ENCODE measurements at places on chromosomes 4 and X.

GRCh38 chrX:136589966-136590365 lies 58.0 kb downstream of the VGLL1 start:
- no peak for DNase-seq

DNA sequence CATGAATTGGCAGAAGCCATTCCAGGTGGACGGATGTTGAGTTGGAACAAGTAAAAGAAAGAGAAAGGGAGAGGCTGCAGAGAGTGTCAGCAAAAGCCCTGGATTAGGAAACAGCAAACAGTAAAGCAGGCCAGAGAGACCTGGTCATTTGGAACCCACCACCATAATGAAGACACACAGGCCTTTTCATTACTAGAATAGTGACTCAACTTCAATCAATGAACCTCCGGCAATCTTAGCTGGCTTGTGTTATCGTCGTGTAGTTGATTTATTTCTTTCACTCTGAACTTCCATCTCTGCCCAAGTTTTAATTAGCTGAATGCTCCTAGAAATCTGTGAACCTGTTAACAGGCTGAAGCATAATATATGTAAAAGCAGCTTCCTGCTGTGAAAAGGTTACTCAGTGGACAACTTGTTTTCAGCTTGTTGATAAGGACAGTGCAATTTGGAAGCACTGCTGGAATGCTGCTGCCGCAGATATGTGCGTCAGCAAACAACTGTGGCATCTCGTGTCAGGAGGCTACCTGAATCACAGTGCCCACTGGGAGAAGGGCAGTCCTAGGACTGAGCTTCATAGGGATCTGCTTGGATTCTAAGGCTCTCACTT lies 68.8 kb downstream of the SPANXN4 start:
- no peak for DNase-seq

- no peak for DNase-seq
Measured at GRCh38 chr4:24599275-24599674, 14.9 kb upstream of the DHX15 start.

DNA sequence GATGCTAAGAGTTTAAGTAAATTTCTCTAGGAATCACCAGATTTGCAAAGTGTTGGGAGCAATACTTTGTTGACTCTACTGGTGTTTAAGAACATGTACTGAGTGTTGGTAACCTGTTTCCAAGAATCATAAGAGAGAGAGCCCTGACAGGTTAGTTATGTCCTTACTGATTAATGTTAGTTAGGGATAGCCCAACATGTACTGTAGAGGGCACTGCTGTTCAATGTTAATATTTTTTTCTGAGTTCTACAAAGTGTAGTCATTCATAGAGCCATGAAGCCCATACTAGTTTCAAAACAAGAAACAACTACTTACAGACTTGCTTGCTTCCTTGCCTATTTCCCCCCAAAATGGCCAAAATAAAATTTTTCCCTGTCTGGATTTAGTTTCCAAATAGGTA lies 11.9 kb downstream of the TMPRSS11D start:
- peak; percentile 73 for DNase-seq

- DNase-seq: no peak
Measured at GRCh38 chr4:111873801-111874200, 271.5 kb upstream of the FAM241A start.

Measured in hematopoietic multipotent progenitor cell treated with erythropoietin and hydrocortisone succinate and interleukin-3 and kit ligand, for 4 days (in vitro differentiated cells).